ENCODE measurements at places on chromosomes 1 and 21.

- no peak for DNase-seq
These were observed 11.0 kb upstream of the UMODL1 start for GRCh38 chr21:42060166-42060565.

DNA sequence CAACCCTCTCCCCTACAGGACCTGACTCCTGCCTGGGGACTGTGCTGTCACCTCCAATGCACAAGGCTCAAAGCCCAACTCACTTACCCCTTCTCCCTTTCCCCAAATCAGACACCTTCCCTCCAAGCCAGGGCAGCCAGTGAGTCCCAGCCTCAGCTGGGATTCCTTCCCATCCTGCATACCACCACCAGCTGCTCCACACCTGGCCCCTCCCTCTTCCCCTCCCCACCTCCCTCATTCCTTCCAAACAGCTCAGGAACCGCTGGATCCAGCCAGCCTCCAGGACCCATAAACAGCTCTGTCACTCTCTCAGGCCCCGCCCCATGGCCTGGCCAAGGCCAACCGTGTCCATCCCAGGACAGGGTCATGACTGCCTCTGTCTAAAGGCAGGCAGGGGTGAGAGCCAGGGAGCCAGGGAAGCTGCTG is 41.4 kb downstream of the ACOT7 start:
- DNase-seq = no peak

DNA sequence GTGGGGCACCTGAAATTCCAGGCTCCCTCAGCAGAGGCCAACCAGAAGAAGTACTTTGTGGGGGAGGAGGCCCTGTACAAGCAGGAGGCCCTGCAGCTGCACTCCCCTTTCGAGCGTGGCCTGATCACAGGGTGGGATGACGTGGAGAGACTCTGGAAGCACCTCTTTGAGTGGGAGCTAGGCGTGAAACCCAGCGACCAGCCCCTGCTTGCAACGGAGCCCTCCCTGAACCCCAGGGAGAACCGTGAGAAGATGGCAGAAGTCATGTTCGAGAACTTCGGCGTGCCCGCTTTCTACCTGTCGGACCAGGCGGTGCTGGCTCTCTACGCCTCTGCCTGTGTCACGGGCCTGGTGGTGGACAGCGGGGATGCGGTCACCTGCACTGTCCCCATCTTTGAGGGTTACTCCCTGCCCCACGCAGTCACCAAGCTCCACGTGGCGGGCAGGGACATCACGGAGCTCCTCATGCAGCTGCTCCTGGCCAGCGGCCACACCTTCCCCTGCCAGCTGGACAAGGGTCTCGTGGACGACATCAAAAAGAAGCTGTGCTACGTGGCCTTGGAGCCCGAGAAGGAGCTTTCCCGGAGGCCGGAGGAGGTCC is 634 bp downstream of the ACTRT2 start:
- DNase-seq = no peak

- no peak for DNase-seq
These were observed 10.7 kb upstream of the ELOA start for GRCh38 chr1:23732363-23733224.

GRCh38 chr1:70415882-70416281 is 4.8 kb downstream of the CTH start:
- no peak for DNase-seq

DNA sequence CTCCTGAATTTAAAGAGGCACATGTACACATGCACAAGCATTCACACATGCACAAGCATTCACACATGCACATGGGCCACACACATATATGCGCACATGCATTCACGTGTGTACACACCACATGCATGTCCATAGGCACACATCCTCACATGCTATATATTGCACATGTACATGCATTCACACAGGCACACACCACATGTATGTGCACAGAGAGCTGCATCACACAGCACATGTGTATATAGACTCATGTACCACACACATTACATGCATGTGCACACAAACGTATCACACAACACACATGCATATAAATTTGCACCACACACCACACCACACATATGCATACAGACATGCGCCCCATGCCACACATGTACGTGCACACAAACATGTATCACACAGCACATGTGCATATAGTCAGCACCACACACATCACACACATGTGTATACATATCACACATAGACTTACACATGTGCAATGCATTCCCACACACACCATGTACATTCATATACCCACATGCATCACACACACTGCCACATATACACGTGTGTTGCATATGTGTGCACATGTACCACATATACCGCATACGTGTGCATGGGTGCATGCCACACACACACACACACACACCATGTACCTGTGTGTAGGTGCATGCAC is 54.6 kb upstream of the COL18A1 start:
- DNase-seq = no peak

- DNase-seq = no peak
These were observed 987.5 kb upstream of the NCAM2 start for GRCh38 chr21:20010691-20011200.
